AG08396 (cell line): ENCODE measurements at places on chromosomes 11 and 22.

GRCh38 chr22:48577014-48577690 lies 1250.5 kb downstream of the BRD1 start:
- no peak for DNase-seq

DNA sequence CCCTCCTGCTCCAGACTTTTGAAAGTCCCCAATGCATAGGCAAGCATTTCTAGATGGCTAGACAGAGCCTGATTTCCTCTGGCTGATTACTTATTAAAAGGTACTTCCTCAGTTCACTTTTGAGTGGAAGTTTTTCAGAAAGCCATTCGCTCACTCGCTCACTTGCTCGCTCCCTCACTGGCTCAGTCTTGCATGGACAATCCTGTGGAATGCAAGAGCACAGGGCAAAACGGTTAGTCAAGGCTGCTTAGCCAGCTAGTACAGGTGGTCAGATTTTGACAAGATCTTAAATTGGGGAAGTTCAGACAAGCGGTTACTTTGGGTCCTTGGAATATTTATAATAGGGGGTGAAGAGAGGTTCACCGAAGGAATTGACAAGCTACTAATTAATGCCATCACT lies 101.0 kb downstream of the ARL14EP start:
- DNase-seq: no peak

DNA sequence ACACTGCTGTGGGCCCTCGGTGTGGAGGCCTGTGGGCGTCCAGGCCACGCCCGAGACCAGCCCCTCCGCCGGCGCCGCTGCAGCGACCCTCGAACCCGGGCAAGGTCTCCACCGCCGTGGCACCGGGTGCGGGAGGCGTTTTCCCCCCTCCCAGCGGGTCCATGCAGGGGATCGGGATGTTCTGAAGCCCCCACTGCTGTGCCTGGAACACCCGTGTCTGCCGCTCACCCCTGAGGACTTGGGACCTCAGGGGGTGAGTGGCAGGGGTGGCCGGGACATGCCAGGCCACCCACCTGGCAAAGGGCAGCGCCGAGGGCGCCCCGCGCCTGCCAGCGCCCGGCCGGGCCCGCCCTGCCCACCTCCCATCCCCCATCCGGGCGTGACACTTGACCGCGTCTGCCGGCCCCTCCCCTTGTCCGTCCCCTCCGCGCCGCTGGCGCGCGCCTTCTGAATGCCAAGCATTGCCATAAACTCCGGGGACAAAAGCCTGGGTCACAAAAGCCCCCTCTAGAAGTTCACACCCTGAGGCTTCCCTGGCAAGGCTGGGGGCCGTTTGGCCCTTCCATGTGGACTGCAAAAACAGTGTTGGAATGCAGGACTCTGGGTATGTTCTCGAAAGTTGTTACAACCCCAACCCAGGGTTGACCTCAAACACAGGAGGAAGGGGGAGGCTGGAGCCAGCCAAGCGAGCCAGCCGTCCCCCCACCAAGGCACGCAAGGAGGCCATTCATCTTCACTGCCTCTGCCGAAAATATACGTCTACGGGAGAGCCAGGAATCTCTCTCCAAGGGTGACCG lies 819 bp upstream of the KCNQ1OT1 start:
- peak; percentile 60 for DNase-seq

- DNase-seq: peak; percentile 39
Observed at GRCh38 chr11:10233581-10233980, 60.4 kb downstream of the SBF2 start.

- DNase-seq: no peak
Observed at GRCh38 chr11:102577723-102578122, 47.2 kb upstream of the MMP7 start.

DNA sequence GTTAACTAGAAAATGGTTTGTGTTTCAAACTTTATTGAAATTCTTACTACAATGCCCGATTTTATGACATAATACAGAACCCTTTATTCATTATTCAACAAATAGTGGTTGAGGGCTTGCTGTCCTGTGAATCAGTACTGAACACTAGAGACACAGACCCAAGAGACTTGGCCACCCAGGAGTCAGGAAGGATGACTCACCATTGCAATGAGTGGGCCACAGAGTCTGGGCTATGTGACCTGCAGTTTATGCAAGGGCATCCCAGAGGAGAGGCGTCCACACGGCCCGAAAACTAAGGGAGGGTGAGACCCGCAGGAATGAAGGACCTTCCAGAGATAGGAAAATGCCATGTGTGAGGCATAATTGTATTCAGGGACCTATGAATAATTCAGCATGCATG lies 143.8 kb upstream of the DDI1 start:
- DNase-seq: peak; percentile 34
